ENCODE measurements at places on chromosomes 16 and 17. TPM values are rescaled to one million over a fixed set of nuclear protein-coding genes. Genes with fewer than 3 reads are reported as not detected.

GRCh38 chr16:84917492-84917891 lies 93.8 kb downstream of the ZDHHC7 start:
- no peak overlapping the region for H3K4me3 ChIP-seq
- H3K36me3 ChIP-seq, result no peaks in the 10 kb centered on the region
- H3K27ac ChIP-seq, result no peak overlapping the region
- no peaks in the 10 kb centered on the region for H3K4me1 ChIP-seq
- DNase-seq, result no peak
- no peaks in the 10 kb centered on the region for H3K27me3 ChIP-seq

Gene PITPNC1
- total RNA-seq, result 37.5 TPM

GRCh38 chr16:84617041-84617790 lies 662 bp downstream of the COTL1 start:
- peaks cover 7% of the 10 kb centered on the region for H3K36me3 ChIP-seq
- H3K4me3 ChIP-seq, result peak overlapping the region; percentile 97
- no peak overlapping the region for H3K27ac ChIP-seq
- peaks cover 3% of the 10 kb centered on the region for H3K27me3 ChIP-seq
- DNase-seq, result peak; percentile 50

Gene PIMREG
- total RNA-seq, result 92.5 TPM

DNA sequence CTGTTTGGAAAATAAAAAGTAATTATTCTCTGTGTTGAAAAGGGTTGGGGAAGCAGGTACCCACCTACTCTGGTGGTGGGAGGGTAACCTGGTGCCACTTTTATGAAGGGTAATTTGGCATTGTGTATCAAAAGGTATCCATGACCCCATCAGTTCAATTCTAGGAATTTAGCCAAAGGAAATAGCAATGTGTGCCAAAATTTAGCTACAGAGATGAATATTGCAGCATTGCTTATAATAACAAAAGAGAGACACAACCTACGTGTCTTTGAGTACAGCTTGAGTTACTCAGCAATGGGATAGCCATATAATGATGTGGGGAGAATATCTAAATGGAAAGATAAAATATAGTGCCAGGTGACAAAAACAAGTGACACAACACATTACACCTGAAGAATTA lies 170.7 kb downstream of the NTN1 start:
- no peaks in the 10 kb centered on the region for H3K36me3 ChIP-seq
- H3K27me3 ChIP-seq, result no peaks in the 10 kb centered on the region
- no peak overlapping the region for H3K4me3 ChIP-seq
- no peaks in the 10 kb centered on the region for H3K4me1 ChIP-seq

- H3K4me3 ChIP-seq, result no peak overlapping the region
- H3K4me1 ChIP-seq, result no peaks in the 10 kb centered on the region
- H3K27ac ChIP-seq, result no peak overlapping the region
- H3K36me3 ChIP-seq, result no peaks in the 10 kb centered on the region
- no peaks in the 10 kb centered on the region for H3K27me3 ChIP-seq
Measured at GRCh38 chr17:63974594-63975192, 2.0 kb upstream of the SCN4A start.

DNA sequence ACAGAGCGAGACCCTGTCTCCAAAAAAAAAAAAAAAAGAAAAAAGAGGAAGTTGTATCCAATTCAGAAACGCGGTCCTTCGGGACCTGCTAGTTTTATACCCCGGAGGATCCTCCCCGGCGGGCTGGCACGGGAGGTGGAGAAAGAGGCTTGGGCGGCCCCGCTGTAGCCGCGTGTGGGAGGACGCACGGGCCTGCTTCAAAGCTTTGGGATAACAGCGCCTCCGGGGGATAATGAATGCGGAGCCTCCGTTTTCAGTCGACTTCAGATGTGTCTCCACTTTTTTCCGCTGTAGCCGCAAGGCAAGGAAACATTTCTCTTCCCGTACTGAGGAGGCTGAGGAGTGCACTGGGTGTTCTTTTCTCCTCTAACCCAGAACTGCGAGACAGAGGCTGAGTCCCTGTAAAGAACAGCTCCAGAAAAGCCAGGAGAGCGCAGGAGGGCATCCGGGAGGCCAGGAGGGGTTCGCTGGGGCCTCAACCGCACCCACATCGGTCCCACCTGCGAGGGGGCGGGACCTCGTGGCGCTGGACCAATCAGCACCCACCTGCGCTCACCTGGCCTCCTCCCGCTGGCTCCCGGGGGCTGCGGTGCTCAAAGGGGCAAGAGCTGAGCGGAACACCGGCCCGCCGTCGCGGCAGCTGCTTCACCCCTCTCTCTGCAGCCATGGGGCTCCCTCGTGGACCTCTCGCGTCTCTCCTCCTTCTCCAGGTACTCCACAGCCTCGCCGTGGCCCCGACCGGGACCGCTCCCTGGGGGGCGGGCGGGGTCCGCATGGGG lies at the start of gene CDH3:
Gene CDH3, plus strand, starts transcription at position 596 of the 779 bp plus-strand sequence. Its CDS starts 70 bp downstream, at position 666.
- peak; percentile 95 for DNase-seq
- peak within 1 kb of the TSS; percentile 76 for H3K27ac ChIP-seq
- H3K4me3 ChIP-seq, result peak within 1 kb of the TSS; percentile 86
- peaks cover 22% of the 10 kb centered on the region for H3K36me3 ChIP-seq

DNA sequence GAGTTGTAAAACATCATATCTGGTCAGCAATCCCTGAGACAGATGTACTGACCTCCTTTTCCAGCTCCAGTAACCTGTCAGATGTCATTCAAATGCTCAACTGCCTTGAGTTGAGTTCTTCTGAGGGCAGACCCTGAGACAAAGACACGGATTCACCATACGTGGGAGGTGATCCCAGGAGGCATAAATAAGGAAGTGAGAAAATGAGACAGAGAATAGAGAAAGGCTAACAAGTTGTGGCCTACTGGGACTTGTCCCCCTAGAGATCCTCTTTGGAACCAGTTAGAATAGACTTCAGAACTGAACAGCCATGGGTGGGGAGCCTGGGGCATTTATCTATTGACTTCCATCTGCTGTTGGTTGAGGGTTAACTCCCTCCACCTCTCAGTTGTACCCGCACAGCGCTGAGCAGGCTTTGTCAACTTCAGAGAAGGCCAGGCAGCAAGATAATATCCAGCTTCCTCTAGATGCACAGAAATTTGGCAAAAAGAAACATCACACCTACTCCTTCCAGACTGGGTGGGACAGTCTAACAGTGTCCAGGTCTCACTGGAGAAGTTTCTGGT lies 123.0 kb upstream of the DYNLRB2 start:
- H3K4me3 ChIP-seq, result no peak overlapping the region
- no peaks in the 10 kb centered on the region for H3K36me3 ChIP-seq
- H3K4me1 ChIP-seq, result no peaks in the 10 kb centered on the region

Gene SMG1
- total RNA-seq, result 75.7 TPM

DNA sequence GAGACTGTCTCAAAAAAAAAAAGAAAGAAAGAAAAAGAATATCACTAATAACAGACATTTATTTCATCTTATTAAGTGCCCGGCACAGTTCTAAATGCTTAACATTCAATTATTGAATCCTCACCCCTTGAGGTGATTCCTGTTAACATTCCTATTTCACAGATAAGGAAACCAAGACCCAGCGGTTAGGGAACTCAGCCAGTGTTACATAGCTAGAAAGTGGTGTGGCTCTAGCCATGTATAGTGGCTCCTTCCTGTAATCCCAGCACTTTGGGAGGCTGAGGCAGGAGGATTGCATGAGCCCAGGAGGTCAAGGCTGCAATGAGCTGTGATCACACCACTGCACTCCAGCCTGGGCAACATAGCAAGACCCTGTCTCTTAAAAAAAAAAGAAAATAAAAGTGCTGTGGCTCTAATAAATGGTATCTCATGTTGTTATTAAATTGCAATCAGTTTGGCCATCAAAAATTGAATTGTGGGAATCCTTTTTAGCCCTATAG lies 28.1 kb downstream of the ZNRF1 start:
- no peaks in the 10 kb centered on the region for H3K27me3 ChIP-seq
- H3K4me1 ChIP-seq, result peaks cover 6% of the 10 kb centered on the region
- no peak for DNase-seq
- H3K4me3 ChIP-seq, result no peak overlapping the region
- peaks cover 4% of the 10 kb centered on the region for H3K36me3 ChIP-seq
- no peak overlapping the region for H3K27ac ChIP-seq

- no peak for DNase-seq
- H3K36me3 ChIP-seq, result no peaks in the 10 kb centered on the region
- no peaks in the 10 kb centered on the region for H3K27me3 ChIP-seq
- no peaks in the 10 kb centered on the region for H3K4me1 ChIP-seq
- H3K27ac ChIP-seq, result no peak overlapping the region
- H3K4me3 ChIP-seq, result no peak overlapping the region
Measured at GRCh38 chr16:67257486-67258160, 8.8 kb downstream of the SLC9A5 start.

Gene NPIPA8
- 0.48 TPM for total RNA-seq

DNA sequence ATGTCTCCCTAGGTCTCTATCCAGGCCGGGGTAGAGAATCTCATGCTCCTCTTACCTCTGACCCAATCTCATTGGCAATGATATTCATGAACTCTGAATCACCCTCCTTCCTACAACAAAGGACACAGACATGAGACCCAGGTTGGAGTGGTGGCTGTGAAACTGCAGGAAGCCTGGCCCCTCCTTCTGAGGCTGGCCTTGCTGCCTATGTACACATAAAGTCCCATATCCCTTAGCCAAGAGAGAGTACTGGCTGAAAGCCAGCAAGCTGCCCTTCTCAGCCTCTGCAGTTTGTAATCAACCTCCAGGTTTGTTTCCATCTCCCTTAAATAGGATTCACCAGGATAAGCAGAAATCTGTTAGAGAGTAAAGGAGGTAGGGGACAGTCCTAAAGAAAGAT lies 10.6 kb downstream of the AARSD1 start:
- no peak for DNase-seq
- H3K27ac ChIP-seq, result no peak overlapping the region
- H3K4me1 ChIP-seq, result no peaks in the 10 kb centered on the region
- H3K27me3 ChIP-seq, result no peaks in the 10 kb centered on the region
- H3K4me3 ChIP-seq, result no peak overlapping the region
- peaks cover 45% of the 10 kb centered on the region for H3K36me3 ChIP-seq

GRCh38 chr16:27285676-27286196 lies 17.2 kb upstream of the NSMCE1 start:
- no peaks in the 10 kb centered on the region for H3K4me1 ChIP-seq
- H3K27ac ChIP-seq, result no peak overlapping the region
- H3K36me3 ChIP-seq, result no peaks in the 10 kb centered on the region

DNA sequence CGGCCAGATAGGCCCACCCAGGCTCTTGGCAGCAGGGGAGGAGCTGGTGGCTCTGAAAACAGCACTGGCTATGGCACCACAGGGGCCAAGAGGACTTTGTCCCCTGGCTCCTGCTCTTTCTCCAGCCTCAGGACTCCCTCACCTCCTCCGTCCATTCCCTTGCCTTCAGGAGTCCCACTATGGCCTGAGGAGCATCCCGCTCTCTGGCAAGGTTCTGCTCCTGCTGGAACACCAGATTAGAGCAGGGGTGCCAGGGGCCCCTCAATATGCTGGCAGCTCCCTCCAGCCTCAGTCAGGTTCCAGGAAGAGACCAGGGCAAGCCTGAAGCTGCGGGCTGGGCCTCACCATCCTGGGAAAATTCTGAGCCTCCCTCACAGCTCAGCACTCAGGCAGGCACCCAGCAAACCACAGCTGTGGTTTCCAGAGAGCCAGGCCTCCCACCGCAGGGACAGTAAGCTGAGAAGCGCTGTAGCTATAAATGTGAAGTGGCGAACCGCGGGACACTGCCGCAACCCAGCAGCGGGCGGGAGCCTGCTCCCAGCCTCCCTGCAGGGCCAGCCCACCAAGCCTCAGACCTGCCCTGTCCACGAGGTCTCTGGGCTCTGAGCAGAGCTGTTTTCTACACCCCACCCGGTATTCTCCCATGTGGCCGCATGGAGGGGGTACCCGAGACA lies 25.7 kb downstream of the C17orf100 start:
- DNase-seq, result no peak
- H3K27me3 ChIP-seq, result no peaks in the 10 kb centered on the region
- no peaks in the 10 kb centered on the region for H3K36me3 ChIP-seq
- H3K4me3 ChIP-seq, result no peak overlapping the region

DNA sequence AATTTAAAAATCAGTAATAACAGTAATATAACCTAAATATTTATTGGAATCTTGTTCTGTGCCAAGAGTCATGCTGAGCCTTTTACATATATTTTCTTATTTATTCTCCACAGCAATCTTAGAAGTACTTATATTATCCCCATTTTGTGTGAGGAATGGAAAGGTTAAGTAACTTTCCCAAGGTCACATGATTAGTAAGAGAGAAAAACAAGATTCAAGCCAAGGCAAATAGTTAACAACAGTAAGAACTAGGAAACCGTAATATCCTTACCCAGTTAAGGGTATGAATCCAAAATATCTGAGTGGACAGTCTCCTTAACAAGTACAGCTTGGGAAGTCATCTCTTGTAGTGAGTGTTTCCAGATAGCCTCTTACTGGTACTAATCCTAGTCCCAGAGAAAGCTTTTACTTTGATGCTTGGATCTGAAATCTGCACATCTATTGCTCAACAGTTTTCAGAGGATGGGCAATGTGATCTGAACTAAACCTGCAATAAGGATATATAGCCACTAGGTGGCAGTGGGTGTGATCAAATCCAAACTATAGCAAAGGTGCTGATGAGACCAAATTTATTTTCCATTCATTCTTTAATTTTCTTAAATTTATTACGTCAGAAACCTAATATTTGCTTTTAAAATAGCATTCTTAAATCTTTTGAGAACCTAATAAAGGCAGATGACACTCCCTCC lies 23.3 kb downstream of the SHISA6 start:
- H3K27ac ChIP-seq, result no peak overlapping the region
- H3K4me1 ChIP-seq, result no peaks in the 10 kb centered on the region
- H3K27me3 ChIP-seq, result no peaks in the 10 kb centered on the region
- no peak overlapping the region for H3K4me3 ChIP-seq

DNA sequence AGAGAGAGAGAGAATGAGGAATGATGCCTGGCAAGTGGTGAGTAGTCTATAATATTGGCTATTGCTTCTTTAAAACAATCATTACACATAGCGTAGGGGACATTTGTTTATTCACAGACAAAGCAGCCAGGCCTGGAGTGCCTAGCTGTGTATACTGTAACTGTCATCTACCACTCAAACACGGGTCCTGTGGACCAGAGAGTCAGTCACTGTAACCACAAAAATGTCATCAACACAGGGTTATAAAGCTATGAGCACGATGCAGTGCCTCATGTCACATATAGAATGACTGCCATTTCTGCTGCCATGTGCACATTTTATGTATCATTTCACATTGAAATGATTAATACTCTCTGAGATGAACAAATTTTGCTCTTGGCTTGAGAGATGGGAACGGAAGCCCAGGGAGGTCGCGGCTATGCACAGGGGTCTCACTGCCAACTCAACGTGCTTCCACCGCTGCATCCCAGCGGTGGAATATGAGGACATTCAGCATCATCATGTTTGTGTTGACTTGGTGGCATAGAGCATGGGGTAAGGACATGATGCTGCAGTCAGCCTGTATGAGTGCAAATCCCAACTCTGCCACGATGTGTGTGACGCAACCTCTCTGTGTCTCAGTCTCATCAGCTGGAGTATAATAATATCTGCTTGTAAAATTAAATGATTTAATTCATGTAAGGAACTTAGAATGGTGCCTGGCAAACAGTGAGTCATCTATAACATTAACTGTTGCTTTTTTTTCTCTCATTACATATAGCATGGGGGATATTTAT lies 3.3 kb downstream of the MT1H start:
- no peak overlapping the region for H3K4me3 ChIP-seq
- peaks cover 31% of the 10 kb centered on the region for H3K27me3 ChIP-seq
- H3K4me1 ChIP-seq, result peaks cover 7% of the 10 kb centered on the region
- no peak for DNase-seq
- no peaks in the 10 kb centered on the region for H3K36me3 ChIP-seq
- no peak overlapping the region for H3K27ac ChIP-seq

Gene PRAC2
- total RNA-seq, result not detected

Gene CLEC18A
- total RNA-seq, result 1.6 TPM

- peaks cover 81% of the 10 kb centered on the region for H3K36me3 ChIP-seq
- no peak for DNase-seq
- H3K4me1 ChIP-seq, result no peaks in the 10 kb centered on the region
- H3K27me3 ChIP-seq, result no peaks in the 10 kb centered on the region
- H3K27ac ChIP-seq, result no peak overlapping the region
- H3K4me3 ChIP-seq, result no peak overlapping the region
Measured at GRCh38 chr17:17224137-17224536, 12.8 kb downstream of the FLCN start.
